ENCODE measurements at places on chromosomes 12 and 14. TPM values are rescaled to one million over a fixed set of nuclear protein-coding genes. Genes with fewer than 3 reads are reported as not detected.

MGAT2 gene
- total RNA-seq, result 9.6 TPM

DNA sequence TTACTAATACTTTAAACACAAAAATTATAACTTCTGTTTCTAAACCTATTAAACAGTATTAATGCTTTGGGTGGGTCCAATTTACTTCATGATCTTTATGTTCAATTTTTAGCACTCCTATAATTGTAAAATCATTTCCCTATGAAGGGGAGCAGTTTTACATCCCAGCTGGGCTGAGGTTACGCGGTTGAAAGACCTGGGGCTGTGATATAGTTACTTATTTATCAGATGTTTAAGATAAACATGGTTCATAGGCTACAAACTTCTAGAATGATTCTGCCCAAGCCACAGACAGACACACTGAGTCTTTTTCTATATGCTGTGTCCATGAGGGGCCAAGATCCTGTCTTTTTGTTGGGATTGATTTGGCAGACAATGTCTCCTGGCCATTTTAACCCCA, 44.4 kb downstream of the DYRK2 start:
- DNase-seq, result no peak

- DNase-seq, result no peak
Observed at GRCh38 chr14:53528185-53528671, 375.1 kb upstream of the DDHD1 start.

- DNase-seq, result no peak
Observed at GRCh38 chr12:46404225-46404631, 31.7 kb upstream of the SLC38A2 start.

ASCL4 gene
- total RNA-seq, result not detected

DNA sequence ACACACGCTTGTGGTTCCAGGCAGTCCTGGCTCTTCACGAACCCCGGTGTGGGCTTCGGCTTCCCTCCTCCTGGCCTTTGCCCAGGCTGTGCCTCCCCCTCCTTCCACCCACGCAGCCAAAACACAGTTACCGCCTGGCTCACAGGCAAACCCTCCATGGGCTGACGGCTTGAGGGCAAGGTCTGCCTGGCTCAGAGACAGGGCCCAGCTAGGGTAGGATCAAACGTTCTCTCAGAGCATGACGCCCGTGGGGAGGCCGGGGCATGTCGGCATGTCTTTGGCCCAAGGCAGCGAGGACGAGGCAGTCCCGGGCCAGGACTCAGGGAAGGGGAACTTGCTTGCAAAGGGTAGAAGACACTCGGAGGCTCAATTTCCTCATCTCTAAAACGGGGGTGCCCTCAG, 2.1 kb downstream of the SLC25A47 start:
- DNase-seq, result no peak

DNA sequence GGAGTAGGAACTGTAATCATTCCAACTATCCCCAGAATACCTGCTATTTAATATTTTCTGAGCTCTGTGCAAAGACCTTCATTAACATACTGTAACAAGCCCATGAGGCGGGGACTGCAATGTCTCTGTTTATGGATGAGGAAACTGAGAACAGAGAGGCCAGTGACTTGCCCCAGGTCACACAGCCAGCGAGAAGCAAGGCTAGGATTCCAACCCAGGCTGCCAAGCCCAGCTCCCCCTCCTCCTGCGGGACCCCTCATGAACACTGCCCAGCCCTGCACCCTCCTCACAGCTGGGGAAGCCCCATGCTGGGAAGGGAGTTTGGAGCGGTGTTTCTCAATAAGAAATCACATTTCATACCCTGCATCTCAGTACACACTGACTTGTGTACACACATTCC, 10.9 kb downstream of the HVCN1 start:
- no peak for DNase-seq

DNA sequence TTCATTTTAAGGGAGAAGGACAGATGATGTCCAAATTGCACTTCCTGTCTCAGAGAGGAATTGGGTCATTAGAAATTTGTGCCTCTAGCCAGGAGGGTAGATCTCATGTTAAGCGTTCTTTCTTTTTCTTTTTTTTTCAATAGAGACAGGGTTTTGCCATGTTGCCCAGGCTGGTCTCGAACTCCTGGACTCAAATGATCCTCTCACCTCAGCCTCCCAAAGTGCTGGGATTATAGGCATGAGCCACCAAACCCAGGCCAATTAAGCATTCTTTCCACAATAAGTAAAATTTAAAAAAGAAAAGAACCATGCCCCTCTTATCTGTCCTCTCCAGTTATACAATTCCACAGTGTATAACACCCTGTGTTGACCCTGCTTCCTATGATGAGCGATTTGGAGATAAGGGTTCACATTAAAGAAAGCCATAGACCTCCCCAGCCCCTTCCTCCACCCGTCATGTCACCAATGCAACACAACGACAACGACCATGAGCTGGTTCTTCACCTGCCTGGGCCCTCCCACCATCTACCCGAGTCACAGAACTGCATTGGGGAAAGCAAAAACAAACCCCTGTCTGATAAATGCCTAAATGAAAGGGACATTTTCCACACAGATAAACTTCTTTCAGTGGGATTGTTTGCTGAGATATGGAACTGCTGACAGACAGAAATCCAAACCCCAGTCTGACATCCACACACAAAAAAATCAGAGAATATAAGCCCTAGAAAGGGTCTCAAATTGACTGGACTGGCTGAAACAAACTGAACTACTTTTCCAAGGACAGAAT, 37.3 kb downstream of the SSH1 start:
- no peak for DNase-seq

- DNase-seq, result no peak
Observed at GRCh38 chr12:73308747-73309146, 1036.6 kb downstream of the TRHDE start.

CABP1 gene
- 8.0 TPM for total RNA-seq

DNA sequence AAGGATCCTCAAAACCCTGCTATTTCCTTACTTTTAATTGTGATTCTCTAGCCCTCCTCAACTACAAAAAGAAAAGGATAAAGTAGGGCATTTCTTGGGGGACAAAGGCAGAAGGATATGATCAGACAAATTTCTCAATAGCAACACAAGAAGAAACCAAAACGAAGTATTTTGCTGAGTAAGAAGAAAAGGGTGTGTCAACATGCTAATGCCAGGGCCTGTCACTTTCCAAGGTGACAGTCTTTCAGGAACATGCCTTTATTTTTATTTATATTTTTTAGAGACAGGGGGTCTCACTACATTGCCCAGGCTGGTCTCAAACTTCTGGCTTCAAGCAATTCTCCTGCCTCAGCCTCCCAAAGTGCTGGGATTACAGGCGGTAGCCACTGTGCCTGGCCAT, 39.8 kb downstream of the CBX5 start:
- DNase-seq, result no peak

DNA sequence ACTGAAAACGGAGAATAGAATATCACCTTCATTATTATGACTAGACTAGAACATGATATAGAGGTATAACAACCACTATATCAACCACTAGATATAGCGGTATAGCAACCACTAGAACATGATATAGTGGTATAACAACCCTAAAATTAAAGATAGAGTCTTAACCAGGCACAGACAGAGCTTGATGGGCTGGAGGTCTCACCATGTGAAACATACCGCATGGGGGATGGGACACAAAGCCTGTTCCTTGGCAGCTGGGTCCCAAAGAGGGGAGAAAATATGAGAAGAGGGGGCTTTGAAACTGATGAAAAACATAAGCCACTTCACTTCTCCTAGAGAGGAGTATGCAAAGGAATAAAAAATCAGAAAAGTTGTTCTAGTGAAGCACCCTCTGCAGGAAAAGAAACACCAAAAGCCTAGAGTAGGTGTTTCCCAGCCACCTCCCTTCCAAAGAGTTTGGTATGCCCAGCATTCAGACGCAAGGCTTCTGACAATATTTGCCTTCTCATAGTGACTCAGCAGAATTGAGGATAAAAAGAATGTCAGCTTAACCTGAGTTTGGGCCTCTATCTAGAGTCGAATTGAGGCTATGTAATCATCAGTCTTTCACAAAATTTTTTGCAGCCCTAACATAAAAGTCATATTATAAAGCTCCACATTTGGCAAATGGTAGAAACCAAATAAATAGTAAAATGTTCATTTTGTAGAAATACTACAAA, 316.4 kb downstream of the NOVA1 start:
- DNase-seq, result no peak

DNA sequence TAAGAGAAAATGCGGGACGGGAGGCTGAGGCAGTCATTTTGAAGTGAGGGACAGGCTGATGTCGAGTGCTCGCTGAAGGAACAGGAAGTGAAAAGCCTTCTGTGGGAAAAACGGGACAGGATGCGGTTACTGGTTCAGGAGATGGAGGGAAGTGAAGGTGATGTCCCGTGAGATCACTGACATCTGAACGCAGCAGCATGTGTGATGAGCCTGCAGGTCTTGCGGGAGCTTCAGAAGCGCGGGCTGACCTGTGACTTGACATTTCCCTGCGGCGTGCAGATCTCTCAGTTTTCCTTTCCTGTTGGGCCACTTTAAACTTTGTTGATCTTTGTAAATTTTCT, 77.8 kb downstream of the DDX51 start:
- no peak for DNase-seq
